Activated naive CD4-positive, alpha-beta T cell treated with anti-CD3 and anti-CD28 coated beads for 36 hours (primary cell): ENCODE measurements at places on chromosomes 3 and 15.

DNA sequence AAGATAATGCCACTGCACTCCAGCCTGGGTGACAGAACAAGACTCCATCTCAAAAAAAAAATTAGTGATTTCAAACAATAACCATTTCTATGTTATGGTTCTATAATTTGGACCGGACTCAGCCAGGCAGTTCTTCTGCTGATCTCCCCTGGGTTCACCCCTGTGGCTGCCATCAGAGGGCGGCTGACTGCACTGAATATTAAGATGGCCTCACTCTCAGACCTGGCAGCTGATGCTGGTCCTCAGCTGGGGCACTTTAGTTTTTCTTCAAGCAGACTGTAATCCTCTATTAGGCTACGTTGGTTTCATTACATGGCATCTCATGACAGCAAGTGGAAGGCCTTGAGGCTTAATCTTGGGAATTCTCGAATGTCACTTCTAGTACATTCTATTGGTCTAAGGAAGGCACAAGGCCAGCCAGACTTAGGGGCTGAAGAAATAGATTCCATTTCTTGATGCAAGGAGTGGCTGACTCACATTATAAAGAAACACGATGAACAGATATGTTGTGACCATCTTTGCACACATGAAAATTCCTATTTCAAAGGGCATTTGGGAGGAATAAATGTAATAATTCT, 12.8 kb downstream of the GALNT15 start:
- DNase-seq, result no peak

DNA sequence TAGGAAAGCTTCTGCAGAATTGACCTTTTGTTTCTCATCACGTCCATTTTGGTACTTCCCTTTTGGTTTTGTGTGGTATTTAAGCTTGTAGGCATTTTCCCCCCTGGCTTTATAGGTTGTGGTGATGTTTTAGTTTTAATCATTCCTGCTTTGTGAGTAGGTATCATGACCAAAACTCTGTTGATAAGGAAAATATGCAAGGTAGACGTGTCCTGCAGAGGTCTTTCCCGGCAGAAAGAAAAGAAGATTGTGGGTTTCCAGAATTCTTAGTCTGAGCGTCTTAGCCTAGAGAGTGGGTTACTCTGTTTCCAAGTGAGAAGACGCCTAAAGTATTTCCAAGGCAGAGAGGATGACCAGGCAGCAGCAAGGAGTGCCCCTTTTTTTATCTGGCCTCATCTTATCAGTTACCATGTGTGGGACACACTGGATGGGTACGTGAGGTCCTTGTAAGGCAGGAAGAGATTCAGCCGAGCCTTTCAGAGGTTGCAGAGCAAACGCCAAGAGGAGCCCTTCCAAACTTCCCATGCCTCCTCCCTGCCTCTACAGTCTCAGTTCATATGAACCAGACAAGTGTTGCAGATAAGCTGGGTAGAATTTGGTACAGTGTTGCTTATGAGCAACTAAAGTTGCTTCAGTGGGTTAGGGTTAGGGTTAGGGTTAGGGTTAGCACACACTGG, 58.8 kb downstream of the ARNT2 start:
- no peak for DNase-seq

GRCh38 chr15:72873379-72874233, 90.0 kb upstream of the ADPGK start:
- DNase-seq, result no peak

GRCh38 chr3:87036671-87037070, 45.7 kb upstream of the VGLL3 start:
- DNase-seq, result no peak

- DNase-seq, result no peak
These were observed 4.4 kb upstream of the LMAN1L start for GRCh38 chr15:74808078-74808839.

- DNase-seq, result no peak
These were observed 12.9 kb downstream of the AMOTL2 start for GRCh38 chr3:134361162-134361835.

DNA sequence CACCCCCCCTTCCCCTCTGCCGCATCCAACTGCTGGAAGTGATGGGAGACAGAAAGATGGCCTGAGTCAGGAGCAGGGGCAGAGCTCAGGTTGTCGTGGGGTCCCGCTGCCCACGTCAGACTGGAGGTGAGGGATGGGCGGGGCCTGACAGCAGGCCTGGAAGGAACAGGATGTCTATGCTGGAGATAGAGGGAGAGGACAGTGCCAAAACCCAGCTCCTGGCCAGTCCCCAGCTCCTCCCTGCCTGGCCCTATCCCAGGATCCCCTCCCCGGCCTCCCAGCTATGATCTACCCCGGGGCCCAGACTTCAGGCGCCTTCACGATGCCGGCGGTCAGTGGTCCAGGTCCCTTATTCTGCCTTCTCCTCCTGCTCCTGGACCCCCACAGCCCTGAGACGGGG, at the start of gene LMAN1L:
LMAN1L (plus strand) TSS at position 303 of the 400 bp plus-strand sequence; CDS start at position 323, 20 bp downstream.
- DNase-seq, result no peak

DNA sequence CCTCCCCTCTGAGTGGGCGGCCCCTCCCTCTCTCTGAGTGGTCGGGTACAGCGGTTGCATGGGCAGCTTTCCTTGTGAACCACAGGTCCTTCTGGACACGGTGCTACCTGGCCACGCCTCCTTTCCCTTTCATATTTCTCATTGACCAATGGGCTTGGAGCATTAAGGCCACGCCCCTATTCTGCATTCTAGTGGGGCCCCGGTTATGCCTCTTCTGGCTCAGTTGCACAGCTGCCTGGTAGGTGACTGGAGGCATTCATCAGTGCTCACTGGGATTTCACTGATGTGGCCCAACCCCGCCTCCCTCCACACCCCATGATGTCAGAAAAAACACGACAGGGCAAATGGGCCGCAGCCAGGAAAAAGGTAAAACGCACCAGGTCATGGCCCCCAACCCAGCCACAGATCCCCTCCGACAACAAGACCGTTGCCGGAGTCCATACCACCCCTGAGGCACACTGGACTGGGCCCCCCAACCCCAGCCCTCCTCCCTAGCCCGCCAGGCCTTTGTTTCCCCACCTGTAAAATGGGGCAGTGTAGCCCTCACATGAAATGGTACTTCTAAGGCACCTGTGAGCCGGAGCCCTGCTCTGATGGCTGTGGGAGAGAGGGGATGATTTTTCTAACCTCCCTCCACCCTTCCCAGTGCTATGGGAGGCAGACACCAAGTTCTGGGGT, 26.3 kb downstream of the NGRN start:
- peak; percentile 28 for DNase-seq

- peak; percentile 16 for DNase-seq
These were observed 61.3 kb downstream of the TMCO5A start for GRCh38 chr15:37995461-37996347.

DNA sequence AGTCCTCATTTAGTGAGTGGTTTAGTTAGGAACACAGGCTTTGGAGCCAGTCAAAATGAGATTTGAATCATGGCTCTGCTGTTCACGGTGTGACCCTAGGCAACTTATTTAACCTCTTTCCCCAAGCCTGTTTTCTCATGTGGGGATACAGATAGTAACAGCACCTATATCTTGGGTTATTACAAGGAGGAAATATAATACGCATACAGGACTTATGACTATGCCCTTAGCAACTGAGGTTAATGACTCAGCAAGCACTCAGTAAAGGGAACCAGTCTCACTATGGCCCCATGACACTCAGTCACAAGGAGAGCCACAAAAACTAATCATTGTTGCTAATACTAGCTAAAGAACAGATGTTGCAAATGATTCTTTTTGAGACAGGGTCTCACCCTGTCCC, 45.9 kb downstream of the SUMF1 start:
- DNase-seq, result peak; percentile 39

DNA sequence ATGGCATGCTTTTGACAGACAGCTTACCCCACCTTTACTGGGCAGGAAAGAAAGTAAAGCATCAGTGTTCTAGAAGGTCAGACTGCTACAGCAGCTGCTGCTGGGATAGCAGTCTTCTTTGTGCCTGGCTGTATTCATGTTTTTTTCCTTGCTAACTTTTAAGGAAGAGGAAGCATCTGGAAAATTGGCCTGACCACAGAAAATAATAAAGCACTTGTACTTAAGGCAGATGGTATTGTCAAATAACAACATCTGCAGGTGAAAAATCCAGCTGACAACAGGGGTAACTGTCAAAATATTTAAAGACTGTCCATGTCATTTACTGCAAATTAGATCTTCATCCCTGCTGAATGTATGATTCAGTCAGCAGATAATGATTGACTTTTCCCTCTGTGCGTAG, 229.0 kb downstream of the OXSM start:
- no peak for DNase-seq

GRCh38 chr3:74066456-74066855, 441.7 kb upstream of the PDZRN3 start:
- no peak for DNase-seq

- no peak for DNase-seq
These were observed 15.3 kb downstream of the TNK2 start for GRCh38 chr3:195893044-195893395.

- no peak for DNase-seq
These were observed 406.1 kb upstream of the ONECUT1 start for GRCh38 chr15:53196242-53196641.

DNA sequence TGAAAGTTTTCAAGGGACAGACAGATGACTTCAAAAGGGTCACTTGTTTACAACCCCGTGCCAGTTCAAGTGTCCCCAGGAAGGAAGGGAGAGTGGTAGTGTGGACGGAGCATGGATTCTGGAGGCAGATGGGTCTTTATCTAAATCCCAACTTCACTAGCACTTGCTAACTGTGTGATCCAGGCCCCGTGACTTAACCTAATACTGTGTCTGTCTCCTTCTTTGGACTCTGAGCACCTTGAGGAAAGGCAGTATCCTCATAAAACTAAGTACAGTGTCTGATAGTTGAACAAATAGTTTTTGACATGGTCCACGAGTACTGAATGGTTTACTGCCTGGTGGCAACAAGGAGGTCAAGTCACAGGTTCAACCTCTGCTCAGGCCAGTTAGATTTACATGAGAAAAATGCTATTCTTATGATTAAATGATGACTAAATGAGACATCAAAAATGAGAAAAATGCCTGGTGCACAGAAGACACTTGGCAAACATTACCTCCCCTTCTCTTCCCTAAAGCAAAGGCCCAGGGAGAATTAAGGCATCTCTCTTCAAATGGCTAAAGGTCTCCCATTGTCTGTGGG, 48.9 kb downstream of the ABCC5 start:
- no peak for DNase-seq

GRCh38 chr3:172046268-172046915, 7.0 kb downstream of the FNDC3B start:
- DNase-seq, result peak; percentile 21

DNA sequence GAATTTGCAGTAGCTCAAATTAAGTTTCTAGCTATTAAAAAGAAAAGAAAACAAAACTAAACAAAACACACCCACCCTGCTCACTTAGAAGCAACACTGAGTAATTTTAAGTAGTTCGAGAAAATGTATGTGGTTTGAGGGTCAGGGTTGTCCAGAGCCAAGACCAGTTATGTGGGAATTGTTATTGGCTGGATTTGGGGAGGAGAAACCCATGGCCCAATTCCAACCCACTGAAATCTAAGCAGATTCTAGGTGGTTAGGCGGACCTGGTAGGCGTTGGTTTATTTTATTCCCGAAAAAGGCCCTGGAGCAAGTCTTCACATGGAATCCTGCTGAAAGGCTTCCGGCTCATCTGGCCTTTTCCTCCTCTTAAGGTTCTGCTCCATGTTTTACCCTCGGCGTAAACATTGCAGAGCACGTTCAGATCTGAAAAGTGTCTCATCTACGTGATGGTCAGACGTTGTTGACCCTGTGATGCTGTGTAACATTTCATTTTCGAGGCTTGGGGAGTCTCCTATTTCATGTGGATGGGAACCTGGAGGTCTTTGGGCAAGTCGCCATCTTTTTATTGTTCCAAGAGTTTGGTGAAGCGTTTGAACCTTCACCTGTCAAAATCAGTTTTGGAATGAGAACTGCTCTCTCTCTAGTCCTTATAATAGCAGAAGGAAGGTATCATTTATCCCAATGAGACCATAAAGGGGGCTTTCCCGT, 64.0 kb downstream of the FLNB start:
- DNase-seq, result no peak

GRCh38 chr3:69422751-69423150, 36.9 kb upstream of the FRMD4B start:
- no peak for DNase-seq

DNA sequence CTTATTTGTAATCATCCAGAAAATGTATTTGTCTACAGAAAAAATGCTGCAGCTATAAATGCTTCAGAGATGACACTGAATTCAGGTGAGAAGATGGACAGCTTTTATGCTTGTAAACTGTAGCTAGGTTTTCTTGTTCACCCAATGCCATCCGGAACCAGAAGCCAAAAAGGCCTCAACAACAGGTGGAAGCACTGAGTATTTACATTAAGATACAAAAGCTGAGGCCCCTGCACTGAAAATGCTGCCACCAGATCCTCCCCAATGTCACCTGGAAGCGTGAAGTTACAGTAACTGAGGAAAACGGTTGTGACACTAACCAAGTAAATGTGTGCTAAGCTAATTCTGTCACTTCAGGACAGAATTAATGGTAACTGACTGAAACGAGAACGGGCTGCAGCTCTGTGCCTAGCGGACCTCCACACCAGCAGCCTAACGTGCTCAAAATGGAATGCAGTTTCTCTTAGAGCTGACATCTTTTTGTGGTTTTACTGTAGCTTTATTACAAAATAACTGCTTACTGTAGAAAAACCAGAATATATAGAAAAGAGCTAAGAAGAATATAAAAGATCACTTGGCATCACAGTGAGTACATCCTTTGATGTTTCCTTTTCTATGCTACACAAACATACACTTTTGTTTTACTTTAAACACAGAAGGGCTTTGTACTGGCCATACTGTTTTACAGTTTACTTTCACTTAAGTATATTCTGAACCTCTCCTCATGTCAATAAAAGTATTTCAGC, 7.6 kb downstream of the CHSY1 start:
- peak; percentile 23 for DNase-seq

DNA sequence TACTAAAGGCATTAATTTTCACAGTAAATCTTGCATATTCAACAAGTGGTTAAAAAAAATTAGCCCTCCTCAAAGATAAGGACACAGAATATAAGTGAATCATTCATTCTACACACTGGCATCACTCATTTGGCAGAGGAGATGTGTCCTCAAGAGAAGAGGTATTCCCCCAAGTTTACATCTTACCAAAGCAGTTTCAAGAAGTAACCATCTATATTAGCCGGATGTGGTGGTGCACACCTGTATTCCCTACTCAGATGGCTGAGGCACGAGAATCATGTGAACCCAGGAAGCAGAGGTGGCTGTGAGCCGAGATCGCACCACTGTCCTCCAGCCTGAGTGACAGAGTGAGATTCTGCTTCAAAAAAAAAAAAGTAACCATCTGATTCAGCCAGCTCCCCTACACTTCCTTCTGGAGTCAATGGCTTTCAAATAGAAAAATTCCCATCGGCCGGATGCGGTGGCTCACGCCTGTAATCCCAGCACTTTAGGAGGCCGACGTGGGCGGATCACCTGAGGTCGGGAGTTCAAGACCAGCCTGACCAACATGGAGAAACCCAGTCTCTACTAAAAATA, 15.4 kb downstream of the RAF1 start:
- DNase-seq, result no peak

- no peak for DNase-seq
These were observed 5.1 kb downstream of the SPESP1 start for GRCh38 chr15:68935400-68935937.

- DNase-seq, result no peak
These were observed 143.7 kb upstream of the KCNMB2 start for GRCh38 chr3:178392511-178392926.
